ENCODE measurements at places on chromosomes 6 and 20. TPM values are rescaled to one million over a fixed set of nuclear protein-coding genes. Genes with fewer than 3 reads are reported as not detected.

Gene MTFR2
- 5.0 TPM for total RNA-seq

Gene PTPRT
- 2.5 TPM for total RNA-seq

Gene COL20A1
- not detected for total RNA-seq

Gene BANF2
- total RNA-seq, result not detected

Gene GINM1
- total RNA-seq, result 26.7 TPM

Gene CRISP2
- not detected for total RNA-seq

Gene PHF3
- 62.1 TPM for total RNA-seq

DNA sequence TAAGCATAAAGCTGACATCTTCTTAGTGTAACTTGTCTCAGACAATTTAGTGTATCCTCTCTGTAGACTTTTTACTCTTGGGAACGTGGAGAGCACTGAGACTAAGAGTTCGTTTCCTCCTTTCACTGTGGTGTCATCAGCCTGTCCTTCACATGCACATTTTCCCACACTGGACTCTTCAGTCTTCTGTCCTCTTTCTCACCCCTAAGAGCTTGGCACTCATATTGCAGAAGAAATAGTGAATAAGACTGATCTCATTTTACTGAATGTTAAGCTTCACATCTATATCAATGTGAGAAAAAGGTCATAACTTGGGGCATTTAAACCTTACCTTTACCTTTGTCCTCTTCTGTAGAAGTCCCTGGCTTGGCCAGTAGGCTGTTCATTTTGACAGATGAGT, 25.6 kb downstream of the FUCA2 start:
- no peak for DNase-seq

- DNase-seq, result no peak
Observed at GRCh38 chr20:62141397-62142251, 1.6 kb downstream of the PSMA7 start.

GRCh38 chr6:54846243-54846856, at the start of gene FAM83B:
TSS of gene FAM83B (plus strand) at chr6:54846771. CDS start at chr6:54870247, 23,476 bp downstream.
- DNase-seq, result peak; percentile 87

DNA sequence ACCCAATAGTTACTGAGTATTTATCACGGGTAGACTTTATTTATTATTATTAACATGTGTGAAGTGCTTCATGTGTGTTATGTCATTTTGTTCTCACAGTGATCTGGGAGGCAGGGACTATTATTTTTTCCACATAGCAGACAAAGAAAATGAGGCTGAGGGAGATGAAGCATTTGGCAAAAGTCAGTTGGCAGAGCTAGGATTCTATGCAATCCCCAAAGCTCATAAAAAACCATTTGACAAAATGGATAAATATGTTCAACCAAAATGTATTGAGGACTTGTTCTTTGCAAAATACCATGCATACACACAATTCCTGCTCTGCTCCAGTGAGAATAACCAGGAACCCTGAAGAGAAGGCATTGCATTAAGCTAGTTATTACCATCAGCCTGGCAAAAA, 184.4 kb downstream of the HS3ST5 start:
- DNase-seq, result no peak

DNA sequence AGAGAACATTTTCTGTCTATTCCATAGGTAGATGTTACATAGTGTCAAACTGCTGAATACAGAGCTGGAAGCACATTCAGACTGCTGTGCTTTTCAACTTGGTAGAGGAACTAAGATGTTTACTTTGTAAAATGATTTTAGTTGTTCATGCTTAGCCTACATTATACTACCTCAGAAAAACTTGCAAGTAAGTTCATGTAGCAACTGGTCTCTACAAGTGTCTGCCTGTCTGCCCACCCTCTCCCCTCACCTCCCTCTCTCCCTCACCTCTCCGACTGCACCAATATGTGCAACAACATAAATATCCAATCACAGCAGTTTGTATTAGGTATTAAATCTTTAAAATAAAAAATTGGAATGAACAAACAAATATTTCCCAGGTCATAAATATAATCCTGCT, 25.3 kb downstream of the ELOVL4 start:
- DNase-seq, result no peak
